ENCODE measurements at places on chromosomes 12 and 14.

DNA sequence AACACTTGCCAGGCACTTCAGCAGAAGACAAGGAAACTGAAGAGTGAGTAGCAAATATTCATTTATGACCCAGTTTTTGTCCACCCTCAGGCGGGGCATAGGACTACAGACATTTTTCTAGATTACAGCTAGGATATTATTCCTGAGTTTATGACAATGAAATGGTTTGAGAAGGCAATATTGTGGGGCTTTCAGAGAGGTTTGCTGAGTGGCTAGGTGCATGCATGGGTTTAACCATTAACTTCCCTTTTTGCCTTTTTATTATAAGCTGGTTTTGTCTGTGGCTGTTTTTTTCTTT, 104.0 kb upstream of the BCAT1 start:
- DNase-seq: no peak

GRCh38 chr14:92386165-92386564, 63.2 kb downstream of the SLC24A4 start:
- no peak for DNase-seq

DNA sequence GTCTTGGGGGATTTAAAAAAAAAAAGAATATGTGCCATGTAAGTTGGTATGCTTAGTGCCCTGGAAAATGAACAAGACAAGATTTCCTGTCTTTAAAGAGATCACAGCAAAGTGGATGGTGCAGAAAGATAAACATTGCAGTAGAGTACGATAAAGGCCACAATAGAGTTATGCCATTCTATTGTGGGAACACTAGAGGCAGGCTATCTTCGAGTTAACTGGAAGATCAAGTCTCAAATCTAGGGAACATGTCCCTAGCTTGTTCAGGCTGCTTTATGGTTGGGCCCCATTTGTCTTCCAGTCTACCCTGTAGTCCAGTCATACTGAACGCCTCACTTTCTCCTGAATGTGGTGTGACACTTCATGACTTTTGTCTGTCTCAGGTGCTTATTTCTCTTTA, 18.7 kb upstream of the CCT2 start:
- no peak for DNase-seq

DNA sequence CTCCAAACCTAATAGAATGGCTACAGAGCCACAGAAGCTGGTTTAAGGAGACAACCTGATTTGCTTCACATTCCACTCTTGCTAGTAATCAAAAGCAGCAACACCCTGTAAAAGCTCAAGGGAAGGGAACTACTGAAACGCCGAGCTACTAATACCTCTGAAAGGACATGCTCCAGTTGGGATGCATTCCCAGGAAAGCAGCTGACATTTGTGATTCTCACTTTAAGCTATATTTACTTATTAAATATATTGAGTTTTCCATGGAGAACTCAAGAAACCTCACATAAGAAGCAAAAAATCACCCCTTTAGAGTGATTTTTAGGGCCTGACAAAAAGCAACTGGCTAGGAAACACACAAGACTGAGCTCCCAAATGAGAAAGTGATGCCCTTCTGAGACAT, 1073.0 kb upstream of the FLRT2 start:
- no peak for DNase-seq

DNA sequence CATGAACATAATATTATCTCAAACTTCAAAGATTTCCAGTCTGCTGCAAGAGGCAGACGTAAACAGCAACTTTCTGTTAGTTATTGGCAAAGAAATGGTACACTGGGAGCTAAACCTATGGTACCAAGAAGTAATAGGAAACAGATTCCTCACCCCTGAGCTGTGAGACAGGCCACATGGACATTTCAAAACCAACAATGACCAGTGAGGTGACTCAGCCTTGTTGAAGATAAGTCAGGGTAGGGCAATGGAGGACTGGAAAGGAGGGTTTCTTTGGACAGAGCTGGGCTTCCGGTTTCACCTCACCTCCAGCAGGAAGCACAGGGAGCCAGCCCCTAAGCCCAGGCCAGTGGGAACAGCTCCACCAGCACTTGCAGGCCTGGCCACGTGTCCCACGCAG, 1320.5 kb downstream of the AACS start:
- no peak for DNase-seq

DNA sequence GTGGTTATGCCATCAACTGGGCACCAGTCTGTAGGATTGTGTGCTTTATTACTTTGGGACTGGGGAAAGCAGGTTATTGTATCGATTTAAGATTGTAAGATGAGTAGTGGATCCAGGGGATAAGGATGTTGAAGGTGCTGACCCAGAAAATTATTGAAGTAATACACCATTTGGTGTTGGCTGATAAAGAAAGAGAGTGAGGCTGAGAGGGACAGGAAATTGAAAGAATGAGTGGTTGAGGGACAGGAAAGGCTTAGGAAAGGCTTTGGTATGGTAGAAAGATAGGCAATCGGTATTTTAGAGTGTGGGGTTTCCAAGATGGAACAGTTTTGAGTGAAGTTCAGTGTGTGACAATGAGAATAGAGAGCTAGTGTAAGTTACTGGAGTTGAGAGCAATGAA, 12.3 kb downstream of the PPHLN1 start:
- no peak for DNase-seq

- no peak for DNase-seq
Observed at GRCh38 chr14:65382586-65382985, 29.9 kb upstream of the FUT8 start.

- peak; percentile 83 for DNase-seq
Observed at GRCh38 chr14:92680781-92681650, 67.4 kb downstream of the LGMN start.

- peak; percentile 58 for DNase-seq
Observed at GRCh38 chr14:54462048-54462447, 20.9 kb upstream of the CNIH1 start.

DNA sequence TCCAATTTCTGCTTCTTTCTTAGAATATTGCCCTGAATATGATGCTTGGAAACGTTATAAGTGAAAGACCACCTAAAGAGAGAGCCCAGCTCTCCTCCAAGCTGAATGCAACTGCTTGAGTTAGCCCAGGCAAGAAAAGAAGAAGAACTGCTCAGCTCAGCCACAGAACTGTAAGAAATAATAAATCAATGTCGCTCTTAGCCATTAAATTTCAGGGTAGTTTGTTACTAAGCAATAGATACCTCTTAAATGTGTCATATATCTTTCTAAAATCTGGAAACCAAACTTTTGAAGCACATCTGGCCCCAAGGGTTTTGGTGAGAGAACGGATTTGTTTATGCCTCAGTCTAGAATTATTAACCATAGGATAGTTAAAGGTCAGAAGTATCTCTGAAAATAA, 50.4 kb downstream of the SLC6A15 start:
- no peak for DNase-seq

GRCh38 chr12:57583008-57583831, 7.8 kb upstream of the PIP4K2C start:
- peak; percentile 83 for DNase-seq

DNA sequence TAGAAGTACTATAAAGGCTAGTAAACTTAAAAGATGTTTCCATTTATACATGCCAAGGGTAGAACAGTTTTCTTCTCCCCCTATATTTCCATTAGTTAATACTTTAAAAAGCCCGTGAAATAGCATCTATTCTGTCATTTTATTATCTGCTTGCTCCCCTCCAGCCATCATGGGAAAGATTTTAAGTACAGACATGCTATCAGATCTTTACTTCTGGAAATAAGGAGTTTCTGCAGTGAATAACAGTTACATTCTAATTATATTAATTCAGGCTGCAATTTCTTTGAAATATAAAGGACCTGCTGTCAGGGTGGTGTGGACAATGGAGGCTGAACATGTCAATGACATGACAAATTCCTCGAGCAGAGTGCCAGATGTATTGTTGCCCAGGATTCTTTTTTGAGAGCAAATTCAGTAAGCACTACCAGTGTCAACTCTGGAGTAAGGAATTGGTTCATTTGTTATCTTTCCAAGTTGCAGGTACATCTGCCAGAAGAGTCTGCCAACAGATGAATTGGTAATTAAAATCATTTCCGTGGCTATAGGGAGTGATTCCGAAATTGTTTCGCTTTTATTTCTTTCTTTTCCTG, 151.3 kb downstream of the BTG1 start:
- no peak for DNase-seq

Measured in RWPE1 (cell line).